ENCODE measurements at places on chromosomes 12 and 14.
A peak's percentile ranks its signal among the peaks of the same experiment; 100 is the strongest.

GRCh38 chr14:88683119-88683518 lies 109.6 kb downstream of the EML5 start:
- DNase-seq = no peak

GRCh38 chr12:120759591-120760348 lies 34.1 kb downstream of the ACADS start:
- no peak for DNase-seq

GRCh38 chr12:74171478-74171909 lies 366.1 kb upstream of the ATXN7L3B start:
- no peak for DNase-seq

GRCh38 chr14:91899806-91900205 lies 32.5 kb upstream of the TC2N start:
- DNase-seq = no peak

- DNase-seq = no peak
Measured at GRCh38 chr12:1502831-1503230, 91.5 kb downstream of the FBXL14 start.

GRCh38 chr14:54758041-54758440 lies 144.6 kb downstream of the GCH1 start:
- no peak for DNase-seq

DNA sequence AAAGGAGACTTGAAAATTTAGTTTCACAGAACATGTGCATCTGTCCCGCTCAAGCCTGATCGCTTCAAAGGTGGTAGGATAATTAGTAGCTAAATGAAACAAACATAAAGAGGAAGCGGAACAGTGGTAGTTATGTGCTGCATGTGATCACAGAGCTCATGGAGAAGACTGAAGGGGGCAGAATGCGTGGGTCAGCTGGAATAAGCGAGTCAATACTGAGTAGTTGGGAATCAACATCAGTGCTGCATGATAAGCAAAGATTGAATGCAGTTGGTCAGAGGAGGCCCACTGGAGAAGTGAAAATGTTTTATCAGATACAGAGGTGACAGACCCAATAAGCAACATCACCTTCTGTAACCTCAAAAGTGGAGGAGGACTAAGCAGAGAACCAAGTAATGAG lies 95.1 kb upstream of the RFX4 start:
- no peak for DNase-seq

DNA sequence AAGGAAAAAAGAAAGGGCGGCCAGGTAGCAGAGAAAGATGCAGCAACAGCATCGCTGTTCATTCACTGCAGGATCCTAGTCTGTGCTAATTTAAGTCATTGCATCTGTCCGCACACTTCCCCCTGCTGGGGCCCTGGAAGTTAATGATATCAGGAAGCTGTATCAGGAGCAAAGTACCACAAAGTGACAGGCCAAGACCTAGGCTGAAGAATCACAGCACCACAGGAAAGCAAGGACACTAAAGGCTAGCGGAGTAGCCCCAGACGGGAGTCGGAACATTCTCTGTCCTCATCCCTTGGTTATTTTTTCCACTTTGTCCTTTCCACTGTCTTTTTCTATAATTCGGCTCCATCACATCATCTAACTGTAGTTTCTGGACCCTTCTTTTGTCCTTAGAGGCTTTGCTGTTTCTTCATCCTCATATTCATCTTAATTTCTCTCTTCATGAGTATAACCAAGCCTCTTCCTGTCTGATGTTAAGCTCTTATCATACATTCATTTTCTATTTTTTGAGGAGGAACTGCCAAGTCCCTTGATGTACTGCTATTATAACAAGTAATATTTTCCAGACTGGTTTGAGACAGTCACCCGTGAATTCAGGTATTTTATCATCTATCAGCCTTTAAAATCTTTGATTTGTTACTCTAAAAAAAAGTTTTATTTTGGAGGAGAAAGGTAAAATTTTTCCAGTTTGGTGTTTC lies 28.3 kb downstream of the DUSP16 start:
- no peak for DNase-seq

DNA sequence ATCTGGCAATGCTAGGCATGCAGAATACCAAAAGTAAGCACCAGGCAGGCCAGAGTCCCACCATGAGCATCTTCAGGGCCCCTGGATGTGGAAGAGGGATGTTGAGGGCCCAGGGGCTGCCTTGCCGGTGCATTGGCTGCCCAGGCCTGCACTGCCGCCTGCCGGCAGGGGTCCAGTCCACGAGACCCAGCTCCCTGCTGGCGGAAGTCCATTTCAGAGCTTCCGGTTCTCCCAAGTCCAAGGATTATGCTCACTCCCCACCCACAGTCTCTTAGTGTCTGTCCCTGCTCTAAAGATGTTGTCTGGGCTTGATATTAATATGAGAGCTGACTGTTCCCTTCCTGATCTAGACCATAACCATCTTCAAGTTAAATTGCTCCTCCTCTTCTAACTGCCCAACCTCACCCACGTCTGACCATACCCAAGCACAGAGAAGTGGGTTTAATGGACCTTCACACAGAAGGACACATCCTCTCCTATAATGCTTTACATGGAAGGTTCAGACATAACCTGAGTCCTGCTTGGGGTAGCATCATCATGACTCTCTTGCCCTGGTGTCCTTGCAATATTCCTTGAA lies 117.4 kb downstream of the DAD1 start:
- peak; percentile 68 for DNase-seq

GRCh38 chr12:75998292-75999063 lies 33.1 kb downstream of the PHLDA1 start:
- DNase-seq = no peak

- no peak for DNase-seq
Measured at GRCh38 chr12:107372229-107372658, 278.9 kb upstream of the CRY1 start.

GRCh38 chr14:22977684-22978486 lies 4.5 kb downstream of the AJUBA start:
- DNase-seq = peak; percentile 79

DNA sequence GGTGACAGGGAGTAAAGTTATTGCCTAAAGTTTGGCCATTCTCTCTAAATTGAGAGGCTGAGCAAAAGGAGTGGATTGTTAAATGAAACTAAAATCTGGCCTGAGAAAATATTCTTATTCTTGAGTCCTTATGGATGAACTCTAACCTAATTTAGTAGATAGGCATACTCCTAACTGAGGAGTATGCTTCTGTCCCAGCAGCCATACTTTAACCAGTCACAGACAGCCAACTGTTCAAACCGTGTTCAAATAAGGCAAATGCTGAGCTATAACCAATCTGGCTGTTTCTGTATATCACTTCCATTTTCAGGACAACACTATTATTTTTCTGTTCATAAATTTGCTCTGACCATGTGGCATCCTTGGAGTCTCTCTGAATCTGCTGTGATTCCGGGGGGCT lies 75.9 kb upstream of the RERGL start:
- no peak for DNase-seq

- no peak for DNase-seq
Measured at GRCh38 chr14:35406090-35406489, 1.5 kb upstream of the NFKBIA start.

GRCh38 chr12:28578361-28578760 lies 388.1 kb downstream of the CCDC91 start:
- DNase-seq = no peak

All from left kidney (tissue), 8 donors.